Activated naive CD4-positive, alpha-beta T cell treated with anti-CD3 and anti-CD28 coated beads, Interleukin-2, amount 10 ng/mL, durations not matched to agents 7 days and 5 days (primary cell): ENCODE measurements at places on chromosomes 16 and 17.
A peak's percentile ranks its signal among the peaks of the same experiment; 100 is the strongest.

DNA sequence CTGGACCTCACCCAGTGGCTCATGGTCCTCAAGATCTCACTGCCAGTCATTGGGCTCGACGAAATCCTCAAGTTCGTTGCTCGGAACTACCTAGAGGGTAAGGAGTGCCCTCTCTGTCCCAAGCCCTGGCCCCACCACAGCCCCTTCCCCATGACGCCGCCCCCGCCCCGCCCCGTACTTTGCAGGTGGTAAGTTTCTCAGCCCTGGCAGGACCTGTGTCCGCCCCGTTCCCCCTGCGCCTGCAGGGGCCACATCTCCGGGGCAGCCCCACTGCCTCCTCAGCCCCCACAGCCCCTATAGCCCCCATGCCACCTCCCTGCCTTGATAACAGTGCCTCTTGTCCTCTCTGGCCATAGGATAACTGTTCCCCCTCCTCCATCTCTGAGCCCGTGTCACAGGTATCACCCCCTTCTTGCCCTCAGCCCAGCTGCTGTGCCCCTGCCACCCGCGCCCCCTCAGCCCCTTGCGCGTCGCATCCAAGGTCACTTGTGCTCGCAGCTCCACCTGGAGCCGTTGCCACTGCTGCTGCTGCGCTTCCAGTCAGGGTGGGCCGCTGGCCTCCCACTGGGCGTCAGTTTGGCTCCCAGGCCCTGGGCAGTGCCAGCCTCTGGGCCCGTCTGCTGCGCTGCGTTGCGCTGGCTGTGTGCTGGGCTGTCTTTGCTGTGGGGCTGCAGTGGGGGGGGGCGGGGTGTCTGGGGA lies 21.5 kb downstream of the RABEP2 start:
- peaks cover 7% of the 10 kb centered on the region for H3K4me1 ChIP-seq
- no peaks in the 10 kb centered on the region for H3K27me3 ChIP-seq
- H3K27ac ChIP-seq, result no peak overlapping the region
- peaks cover 2% of the 10 kb centered on the region for H3K36me3 ChIP-seq

DNA sequence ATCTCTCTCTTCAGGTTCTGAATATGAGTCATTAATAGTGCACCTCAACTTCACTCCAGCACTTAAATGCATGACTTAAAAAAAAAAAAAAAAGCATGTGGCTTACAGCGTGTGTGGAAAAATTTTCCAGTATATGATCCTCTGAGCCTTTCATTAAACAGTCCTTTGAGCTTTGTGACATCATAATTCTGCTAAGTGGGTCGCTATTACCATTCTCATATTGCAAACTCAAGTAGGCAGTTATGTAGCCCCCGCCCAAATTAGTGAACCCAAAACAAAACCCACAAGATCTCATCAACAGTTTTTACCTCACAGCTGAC lies 672 bp downstream of the CMTR2 start:
- peak overlapping the region; percentile 82 for H3K4me3 ChIP-seq
- H3K27ac ChIP-seq, result peak overlapping the region; percentile 89
- H3K27me3 ChIP-seq, result peaks cover 13% of the 10 kb centered on the region
- peaks cover 46% of the 10 kb centered on the region for H3K36me3 ChIP-seq
- no peak for DNase-seq
- H3K4me1 ChIP-seq, result peaks cover 21% of the 10 kb centered on the region

DNA sequence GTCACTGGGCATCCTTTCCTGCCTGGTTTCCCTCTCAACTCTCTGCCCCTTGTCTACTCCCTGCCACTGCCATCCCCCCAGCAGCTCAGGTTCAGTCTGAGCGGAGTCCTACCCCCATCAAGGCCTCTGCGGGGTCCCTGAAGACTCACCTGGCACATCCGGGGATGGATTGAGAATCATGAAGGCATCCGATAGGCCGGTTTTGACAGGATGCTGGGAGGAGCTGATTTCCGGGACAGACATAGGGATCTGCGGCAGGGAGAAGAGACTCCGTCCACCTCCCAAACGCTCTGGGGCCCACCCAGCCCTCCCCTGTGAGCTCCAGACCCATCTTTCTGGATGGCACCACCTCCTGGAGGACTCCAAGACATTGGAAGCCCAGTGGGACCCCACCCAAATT lies 45.7 kb downstream of the PLXDC1 start:
- H3K4me1 ChIP-seq, result peaks cover 14% of the 10 kb centered on the region
- H3K27me3 ChIP-seq, result peaks cover 46% of the 10 kb centered on the region
- no peak for DNase-seq
- no peaks in the 10 kb centered on the region for H3K36me3 ChIP-seq
- no peak overlapping the region for H3K4me3 ChIP-seq
- no peak overlapping the region for H3K27ac ChIP-seq

DNA sequence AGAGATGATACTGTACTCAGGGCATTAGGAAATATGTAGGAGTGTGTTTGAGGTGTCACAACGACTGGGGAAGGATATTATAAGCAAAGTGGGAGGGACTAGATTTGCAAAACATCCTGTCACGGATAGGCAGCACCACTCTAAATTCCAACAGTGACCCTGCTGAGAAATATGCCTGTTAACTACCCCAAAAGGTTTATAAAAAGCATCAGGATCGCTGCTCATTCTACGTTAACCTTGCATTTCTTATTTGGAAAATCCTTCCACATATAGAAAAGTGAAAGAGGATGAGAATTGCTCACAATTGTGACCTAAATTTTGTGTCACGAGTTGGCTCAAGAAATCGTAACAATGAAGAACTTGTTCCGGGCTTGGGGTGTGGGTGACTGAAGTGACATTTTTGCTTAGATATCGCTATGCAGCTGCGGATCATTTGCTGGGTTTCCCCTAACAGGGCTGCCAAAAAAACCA lies 51.6 kb downstream of the N4BP1 start:
- H3K27me3 ChIP-seq, result no peaks in the 10 kb centered on the region
- H3K27ac ChIP-seq, result no peak overlapping the region
- H3K4me1 ChIP-seq, result peaks cover 66% of the 10 kb centered on the region
- no peak overlapping the region for H3K4me3 ChIP-seq

GRCh38 chr17:41540921-41541625 lies 13.0 kb upstream of the KRT19 start:
- DNase-seq, result no peak
- H3K4me1 ChIP-seq, result no peaks in the 10 kb centered on the region
- H3K27me3 ChIP-seq, result peaks cover 34% of the 10 kb centered on the region
- no peak overlapping the region for H3K4me3 ChIP-seq

GRCh38 chr17:83183951-83184506 lies 104.6 kb downstream of the METRNL start:
- peaks cover 11% of the 10 kb centered on the region for H3K4me1 ChIP-seq
- H3K36me3 ChIP-seq, result no peaks in the 10 kb centered on the region
- H3K4me3 ChIP-seq, result no peak overlapping the region
- H3K27ac ChIP-seq, result no peak overlapping the region
- H3K27me3 ChIP-seq, result peaks cover 31% of the 10 kb centered on the region
- DNase-seq, result no peak

DNA sequence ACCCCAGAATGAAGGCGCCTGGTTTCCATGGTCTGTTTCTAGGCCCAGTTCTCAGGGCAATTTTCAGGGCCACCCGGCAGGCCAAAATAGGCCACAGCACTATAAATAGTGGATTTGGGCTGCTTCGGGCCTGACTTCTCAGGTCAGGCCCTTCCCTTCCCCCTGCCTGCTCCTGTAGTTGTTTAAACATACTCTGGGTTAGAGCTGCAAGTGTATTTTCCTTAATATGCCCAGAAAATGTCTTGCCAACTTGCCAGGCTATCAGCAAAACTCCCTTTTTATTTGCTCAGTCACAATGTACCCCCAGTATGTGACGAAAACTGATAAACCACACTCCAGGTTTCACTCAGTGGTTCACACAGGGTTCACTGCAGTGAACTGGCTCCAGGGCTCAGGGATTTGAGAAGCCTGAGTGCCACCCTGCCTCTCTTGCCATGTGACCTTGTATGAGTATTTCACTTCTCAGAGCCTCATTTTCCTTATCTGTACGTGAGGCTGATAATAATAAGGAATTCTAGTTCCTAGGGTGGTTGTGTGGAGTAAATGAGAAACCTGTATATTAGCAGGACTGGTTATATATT lies 76.5 kb downstream of the GPRC5B start:
- peaks cover 19% of the 10 kb centered on the region for H3K36me3 ChIP-seq
- no peak for DNase-seq
- no peak overlapping the region for H3K4me3 ChIP-seq
- no peaks in the 10 kb centered on the region for H3K27me3 ChIP-seq
- peaks cover 46% of the 10 kb centered on the region for H3K4me1 ChIP-seq

- DNase-seq, result no peak
- H3K27me3 ChIP-seq, result peaks cover 4% of the 10 kb centered on the region
- H3K36me3 ChIP-seq, result peaks cover 14% of the 10 kb centered on the region
- H3K4me1 ChIP-seq, result peaks cover 47% of the 10 kb centered on the region
Measured at GRCh38 chr17:42386777-42387657, 1.2 kb downstream of the STAT3 start.

GRCh38 chr17:83062818-83063671 lies 16.4 kb upstream of the METRNL start:
- peak; percentile 11 for DNase-seq
- peaks cover 42% of the 10 kb centered on the region for H3K27me3 ChIP-seq
- no peaks in the 10 kb centered on the region for H3K36me3 ChIP-seq
- H3K4me1 ChIP-seq, result peaks cover 3% of the 10 kb centered on the region

- no peaks in the 10 kb centered on the region for H3K4me1 ChIP-seq
- H3K27ac ChIP-seq, result no peak overlapping the region
- H3K27me3 ChIP-seq, result no peaks in the 10 kb centered on the region
- no peak overlapping the region for H3K4me3 ChIP-seq
Measured at GRCh38 chr17:65841089-65841488, 279.6 kb upstream of the AXIN2 start.

DNA sequence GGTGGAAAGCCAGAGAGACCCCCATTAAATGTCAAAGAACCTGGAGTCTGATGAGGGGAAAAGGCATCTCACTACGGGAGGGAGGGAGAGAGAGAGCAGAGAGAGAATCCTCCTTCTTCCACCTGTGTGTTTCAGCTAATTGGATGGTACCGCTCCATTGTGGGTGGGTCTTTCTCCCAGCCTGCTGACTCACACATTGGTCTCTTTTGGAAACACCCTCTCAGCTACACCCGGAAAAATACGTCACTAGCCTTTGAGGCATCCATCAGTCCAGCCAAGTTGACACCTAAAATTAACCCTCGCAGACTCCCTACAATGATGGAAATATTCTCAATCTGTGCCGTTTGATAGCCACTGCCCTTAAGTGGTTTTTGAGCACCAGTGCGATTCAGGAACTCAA lies 100.4 kb downstream of the ELAC2 start:
- no peak overlapping the region for H3K27ac ChIP-seq
- no peaks in the 10 kb centered on the region for H3K36me3 ChIP-seq
- no peak for DNase-seq
- H3K27me3 ChIP-seq, result no peaks in the 10 kb centered on the region

- H3K27ac ChIP-seq, result no peak overlapping the region
- H3K4me1 ChIP-seq, result no peaks in the 10 kb centered on the region
- H3K4me3 ChIP-seq, result no peak overlapping the region
- DNase-seq, result no peak
- H3K36me3 ChIP-seq, result no peaks in the 10 kb centered on the region
Measured at GRCh38 chr17:79117905-79118487, 43.4 kb downstream of the ENGASE start.

GRCh38 chr16:64478252-64478906 lies 643.5 kb downstream of the CDH11 start:
- no peaks in the 10 kb centered on the region for H3K36me3 ChIP-seq
- no peak for DNase-seq
- H3K27me3 ChIP-seq, result no peaks in the 10 kb centered on the region
- no peak overlapping the region for H3K27ac ChIP-seq
- H3K4me3 ChIP-seq, result no peak overlapping the region
- no peaks in the 10 kb centered on the region for H3K4me1 ChIP-seq

DNA sequence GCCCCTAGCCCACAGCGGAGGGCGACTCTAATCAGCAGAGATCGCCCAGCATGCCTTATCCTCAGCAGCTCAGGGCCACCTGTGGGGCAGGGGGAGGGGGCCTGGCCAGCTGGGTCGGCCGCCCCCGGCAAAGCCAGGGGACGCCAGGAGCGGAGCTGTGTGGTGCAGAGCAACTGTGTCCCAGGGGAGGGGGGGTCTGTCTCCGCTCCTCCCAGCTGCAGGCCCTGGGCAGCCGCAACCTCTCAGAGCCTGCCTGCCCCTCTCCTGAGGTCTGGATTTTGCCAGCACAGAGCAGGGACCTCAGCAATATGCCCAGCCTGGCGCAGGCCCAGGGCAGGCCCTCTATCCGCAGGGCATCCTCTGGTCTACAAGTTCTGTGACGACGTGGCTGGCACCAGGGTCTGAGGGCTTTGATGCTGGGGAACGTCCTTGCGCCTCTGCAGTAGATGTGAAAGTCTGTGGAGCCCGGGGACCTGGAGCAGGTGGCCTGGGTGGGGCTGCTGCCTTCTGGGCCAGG lies 36.5 kb upstream of the SLC38A10 start:
- peaks cover 4% of the 10 kb centered on the region for H3K4me1 ChIP-seq
- H3K27ac ChIP-seq, result no peak overlapping the region
- H3K27me3 ChIP-seq, result peaks cover 70% of the 10 kb centered on the region
- no peak overlapping the region for H3K4me3 ChIP-seq

DNA sequence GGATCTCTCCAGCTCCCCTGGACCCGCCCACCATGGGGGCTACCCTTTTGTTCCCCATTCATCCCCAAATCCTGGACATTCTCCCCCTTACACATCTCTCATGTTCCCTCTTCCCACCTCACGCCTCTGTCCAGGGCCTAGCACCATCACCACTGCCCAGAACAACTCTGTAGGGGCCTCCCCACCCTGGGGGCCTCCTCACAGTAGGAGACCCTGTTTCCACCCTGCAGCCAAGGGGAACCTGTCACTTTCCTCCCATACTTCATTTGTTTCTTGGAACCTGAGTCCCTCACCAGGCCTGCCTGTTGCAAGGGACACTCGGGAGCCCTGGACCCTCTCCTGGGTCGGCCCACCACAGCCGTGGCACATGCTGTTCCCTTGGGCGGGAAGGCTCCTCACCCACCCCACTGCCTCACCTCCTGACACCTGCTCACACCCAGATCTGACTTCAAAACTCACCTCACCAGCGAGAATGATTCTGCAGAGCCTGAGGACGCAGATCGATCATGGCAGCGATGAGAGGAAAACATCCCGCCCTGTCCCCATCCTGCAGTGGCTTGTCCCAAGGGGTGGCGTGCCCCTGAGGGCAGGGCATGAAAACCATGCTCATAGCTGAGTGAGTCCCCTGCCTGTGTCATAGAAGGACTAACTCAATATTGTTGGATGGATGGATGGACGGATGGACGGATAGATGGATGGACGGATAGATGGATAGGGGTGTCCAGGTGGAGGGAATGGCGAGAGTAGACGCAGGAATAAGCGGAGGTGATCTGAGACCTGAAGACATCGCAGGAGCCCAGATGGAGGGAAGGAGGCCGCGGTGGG lies 6.8 kb upstream of the RASD1 start:
- H3K36me3 ChIP-seq, result no peaks in the 10 kb centered on the region
- no peak overlapping the region for H3K27ac ChIP-seq
- no peaks in the 10 kb centered on the region for H3K4me1 ChIP-seq
